Stimulated activated CD4-positive, alpha-beta T cell treated with anti-CD3 and anti-CD28 coated beads, Interleukin-12 subunit alpha, Interleukin-12 subunit beta, amount 100 ng/mL, for 48 hours (primary cell): ENCODE measurements at places on chromosomes 4 and X.

- DNase-seq = no peak
These were observed 117.8 kb upstream of the SPRY1 start for GRCh38 chr4:123278755-123279154.

DNA sequence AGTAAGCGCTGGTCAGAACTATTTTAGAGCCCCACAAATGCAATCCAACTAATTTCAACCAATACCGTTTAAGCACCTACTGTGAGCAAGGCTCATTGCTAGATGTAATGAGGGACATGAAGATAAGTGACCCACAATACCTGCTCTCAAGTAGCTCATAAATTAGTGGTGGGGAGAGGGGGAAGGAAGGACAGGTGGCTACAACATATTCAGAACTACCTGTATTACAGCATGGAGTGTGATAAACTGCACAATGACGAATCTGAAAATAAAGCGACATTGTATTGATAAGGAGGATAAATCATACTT is 311.6 kb upstream of the DIAPH2 start:
- no peak for DNase-seq

DNA sequence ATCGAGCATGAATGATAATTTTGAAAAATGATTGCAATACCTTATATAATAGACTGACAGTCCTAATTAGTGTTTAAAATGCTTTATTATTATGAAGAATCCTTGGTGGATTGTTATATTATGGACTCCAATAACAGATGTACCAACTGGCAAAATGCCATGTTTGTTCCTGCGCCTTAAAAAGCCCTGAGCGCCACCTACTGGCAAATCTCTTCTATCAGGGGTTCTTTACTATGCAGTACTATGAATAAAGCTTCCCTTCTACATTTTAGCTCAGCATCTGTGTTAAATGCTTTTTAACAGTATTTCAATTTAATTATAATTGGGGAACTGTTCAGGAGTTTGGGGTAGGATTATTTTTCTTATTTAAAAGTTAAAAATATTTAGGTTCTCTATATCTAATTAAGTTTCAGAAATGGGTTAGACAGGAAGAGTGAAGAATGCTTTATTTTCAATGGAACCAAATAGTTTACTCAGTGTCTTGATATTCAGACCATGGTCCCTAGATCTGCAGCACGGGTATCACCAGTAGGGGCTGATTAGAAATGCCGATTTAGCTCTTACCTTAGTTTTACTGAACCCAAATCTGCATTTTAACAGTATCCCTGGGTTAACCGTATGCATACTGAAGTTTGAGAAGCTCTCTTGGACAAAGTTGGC is 20.0 kb downstream of the CFAP97 start:
- peak; percentile 27 for DNase-seq

- DNase-seq = no peak
These were observed 23.9 kb downstream of the C4orf54 start for GRCh38 chr4:99633772-99634171.

DNA sequence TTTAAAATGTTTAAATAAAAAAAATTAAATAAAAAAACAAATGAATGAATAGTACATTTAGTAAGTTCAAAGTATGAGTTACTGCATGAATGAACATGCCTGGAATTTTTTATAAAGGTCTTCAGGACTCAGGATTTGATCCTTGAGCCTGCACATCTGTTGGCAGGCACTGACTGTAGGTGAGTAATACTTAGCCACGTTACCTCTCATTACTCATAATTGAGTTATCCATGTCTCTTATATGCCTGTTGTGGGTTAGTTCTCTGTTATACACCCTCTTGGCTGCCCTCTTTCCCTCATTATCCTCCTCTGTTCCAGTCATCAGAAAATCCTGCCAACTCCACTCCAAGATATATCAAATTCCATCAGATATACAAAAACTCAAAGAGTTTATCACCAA is 276.0 kb downstream of the FBXW7 start:
- no peak for DNase-seq

GRCh38 chr4:76655566-76656479 is 220.8 kb downstream of the SHROOM3 start:
- no peak for DNase-seq

GRCh38 chr4:138595171-138595570 is 353.0 kb upstream of the SLC7A11 start:
- DNase-seq = no peak

GRCh38 chr4:26058537-26058936 is 144.5 kb downstream of the SMIM20 start:
- DNase-seq = no peak

DNA sequence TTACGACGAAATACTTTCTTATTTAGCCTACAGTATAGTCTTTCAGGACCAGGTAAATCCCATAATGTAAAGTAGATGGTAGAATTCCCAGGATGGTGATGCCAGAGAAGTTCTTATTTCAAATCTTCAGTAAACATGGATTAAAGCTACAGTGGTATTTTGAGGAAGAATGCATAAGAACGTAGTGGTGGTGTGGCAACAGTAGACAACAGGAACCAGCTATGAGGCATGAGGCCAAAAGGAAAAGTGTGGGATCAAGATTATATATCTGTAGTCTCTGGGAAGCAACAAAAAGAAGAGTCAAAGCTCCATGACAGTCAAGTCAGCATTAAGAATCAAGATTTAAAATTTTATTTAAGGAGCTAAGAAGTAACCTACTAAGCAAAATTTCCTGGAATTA is 60.2 kb downstream of the METTL14 start:
- DNase-seq = no peak

- no peak for DNase-seq
These were observed 107.2 kb downstream of the ATP11C start for GRCh38 chrX:139825618-139826017.

DNA sequence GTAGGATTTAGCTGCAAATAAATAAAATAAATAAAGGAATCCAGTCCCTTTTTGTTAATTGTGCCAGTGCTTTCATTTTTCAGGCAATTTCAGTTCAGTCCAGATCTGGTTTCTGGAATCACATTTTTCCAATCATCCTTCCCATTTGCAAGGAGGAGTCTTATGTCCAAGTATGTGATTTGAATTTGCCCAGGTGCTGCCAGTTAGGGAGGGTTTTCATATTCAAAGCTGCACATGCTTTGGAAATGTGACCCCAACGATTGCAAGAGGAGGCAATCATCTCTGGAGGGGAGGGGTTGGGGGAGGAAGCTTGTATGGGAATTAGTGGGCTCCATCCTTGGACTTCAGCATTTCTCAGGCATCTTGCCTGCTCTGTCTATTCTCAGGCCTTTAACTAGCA is 4.4 kb downstream of the PLAC1 start:
- DNase-seq = no peak

GRCh38 chr4:113832803-113833202 is 71.3 kb upstream of the CAMK2D start:
- DNase-seq = no peak

GRCh38 chr4:26991057-26991456 is 130.4 kb downstream of the STIM2 start:
- DNase-seq = no peak

DNA sequence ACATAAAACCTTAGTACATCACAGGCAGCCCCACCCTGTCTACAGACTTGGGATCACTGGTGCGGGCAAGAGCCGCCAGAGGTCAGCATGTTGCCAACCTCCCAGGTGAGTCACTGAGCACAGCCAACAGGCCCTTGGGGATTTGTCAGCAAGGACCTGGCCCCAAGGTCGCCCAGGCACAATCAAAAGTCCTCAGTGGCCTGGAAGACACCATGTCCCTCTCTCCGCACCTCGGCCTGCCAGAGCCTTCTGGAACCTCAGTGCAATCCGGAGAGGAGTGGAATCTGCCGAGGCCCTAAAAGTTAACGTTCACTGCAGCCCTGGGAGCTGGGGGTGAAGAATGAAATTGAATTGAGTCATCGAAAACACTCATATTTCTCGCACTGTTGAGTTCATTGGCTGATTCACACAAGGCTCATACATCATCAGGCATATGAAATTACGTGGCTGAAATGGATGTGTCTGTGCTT is 74.3 kb downstream of the WFS1 start:
- DNase-seq = no peak

DNA sequence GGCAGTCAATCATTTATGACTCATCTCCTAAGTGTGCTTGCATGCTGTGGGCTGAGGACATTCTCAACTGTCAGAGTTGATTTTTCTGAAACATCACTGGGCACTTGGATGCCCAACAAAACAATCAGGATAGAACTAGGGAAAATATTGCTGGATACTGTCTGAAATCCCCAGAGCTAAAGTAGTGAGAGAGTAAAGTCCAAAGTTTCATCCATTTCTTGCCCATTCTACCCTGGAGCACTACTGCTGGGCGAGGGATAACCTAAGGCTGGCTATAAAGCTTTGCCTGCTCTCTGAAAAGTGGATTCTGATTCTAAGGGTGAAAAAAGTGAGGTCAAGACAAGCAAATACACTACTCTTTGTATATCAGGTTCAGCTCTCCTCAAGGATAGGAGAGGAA is 279.6 kb upstream of the EDA2R start:
- DNase-seq = no peak

- DNase-seq = no peak
These were observed 525.4 kb upstream of the HS3ST1 start for GRCh38 chr4:11954093-11954492.

GRCh38 chr4:86223472-86223871 is 136.4 kb downstream of the MAPK10 start:
- no peak for DNase-seq

DNA sequence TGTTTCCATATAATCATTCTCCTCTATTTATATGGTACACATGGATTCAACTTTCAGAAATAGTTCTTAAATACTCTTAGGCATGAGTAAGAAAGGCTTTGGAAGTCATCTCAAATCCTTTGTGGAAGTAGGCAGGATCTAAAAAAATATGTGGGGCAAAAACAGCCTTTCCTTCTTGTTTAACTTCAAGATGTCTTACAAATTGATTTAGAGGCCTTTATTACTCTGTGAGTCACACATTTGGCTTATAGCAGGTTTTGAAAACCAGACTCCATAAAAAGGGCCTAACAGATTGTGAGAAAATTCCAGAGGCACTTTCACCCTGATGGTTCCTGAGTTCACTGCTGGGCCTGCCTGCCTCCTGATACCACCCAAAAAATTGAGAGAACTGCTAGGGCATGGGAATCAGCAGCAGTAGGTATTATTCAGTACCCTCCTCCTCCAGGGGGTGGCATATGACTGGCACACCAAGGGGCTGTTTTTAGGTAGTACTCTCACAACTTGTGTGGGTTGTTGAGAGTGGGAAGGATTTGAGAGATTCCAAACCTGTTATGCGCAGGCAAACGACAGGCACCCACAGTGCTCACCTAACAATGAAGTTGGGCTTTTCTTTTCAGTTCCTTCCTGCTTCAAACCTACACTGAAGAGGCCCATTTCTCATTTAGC is 162.7 kb upstream of the MBNL3 start:
- no peak for DNase-seq

GRCh38 chr4:14028862-14029261 is 401.3 kb upstream of the BOD1L1 start:
- no peak for DNase-seq
